Endothelial cell (in vitro differentiated cells): ENCODE measurements at places on chromosomes 13 and 19.
A peak's percentile ranks its signal among the peaks of the same experiment; 100 is the strongest.

GRCh38 chr19:16030964-16031871 lies 45.1 kb upstream of the TPM4 start:
- no peaks in the 10 kb centered on the region for H3K4me1 ChIP-seq
- H3K27ac ChIP-seq: no peak overlapping the region
- peaks cover 1% of the 10 kb centered on the region for H3K27me3 ChIP-seq
- no peak for DNase-seq

GRCh38 chr13:64289702-64290101 lies 2874.1 kb upstream of the PCDH20 start:
- H3K4me3 ChIP-seq: no peak overlapping the region
- H3K4me1 ChIP-seq: no peaks in the 10 kb centered on the region
- H3K27ac ChIP-seq: no peak overlapping the region
- no peak for DNase-seq

DNA sequence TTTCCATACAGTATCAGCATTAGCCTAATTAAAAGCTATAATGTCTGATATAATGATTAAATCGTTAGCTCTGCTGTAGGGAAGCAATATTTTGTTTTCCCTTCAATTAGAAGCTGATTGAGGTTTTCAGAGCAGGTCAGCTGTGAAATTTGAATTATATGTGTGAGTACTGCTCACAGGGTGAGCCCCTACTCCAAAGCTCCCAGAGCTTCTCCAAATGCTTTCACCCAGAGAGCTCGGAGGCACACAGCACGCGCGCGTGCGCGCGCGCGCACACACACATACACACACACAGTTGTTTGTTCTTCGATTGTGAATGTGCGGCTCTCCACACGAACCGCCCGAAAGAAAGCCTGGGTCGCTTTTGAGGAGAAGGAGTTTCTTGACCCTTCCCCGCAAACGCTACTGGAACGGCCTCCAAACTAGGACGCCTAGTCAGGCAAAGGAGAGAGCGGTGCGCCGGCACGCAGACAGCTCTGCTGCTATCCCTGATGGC lies 4.8 kb upstream of the SOX1 start:
- no peak overlapping the region for H3K27ac ChIP-seq
- H3K27me3 ChIP-seq: peaks cover 31% of the 10 kb centered on the region
- no peak for DNase-seq
- no peak overlapping the region for H3K4me3 ChIP-seq
- H3K36me3 ChIP-seq: no peaks in the 10 kb centered on the region

- H3K4me3 ChIP-seq: no peak overlapping the region
- H3K27ac ChIP-seq: no peak overlapping the region
- H3K36me3 ChIP-seq: peaks cover 11% of the 10 kb centered on the region
Observed at GRCh38 chr19:6221220-6221877, 58.4 kb downstream of the MLLT1 start.

GRCh38 chr13:52599037-52599847 lies 43.0 kb upstream of the HNRNPA1L2 start:
- peak overlapping the region; percentile 99 for H3K27ac ChIP-seq
- peak overlapping the region; percentile 89 for H3K4me3 ChIP-seq
- DNase-seq: peak; percentile 29
- peaks cover 36% of the 10 kb centered on the region for H3K4me1 ChIP-seq

- peaks cover 3% of the 10 kb centered on the region for H3K36me3 ChIP-seq
- H3K4me1 ChIP-seq: peaks cover 30% of the 10 kb centered on the region
- H3K4me3 ChIP-seq: no peak overlapping the region
- H3K27ac ChIP-seq: peak overlapping the region; percentile 70
Observed at GRCh38 chr19:31316201-31316951, 32.9 kb downstream of the TSHZ3 start.

- DNase-seq: peak; percentile 68
- H3K27ac ChIP-seq: no peak overlapping the region
- H3K27me3 ChIP-seq: peaks cover 14% of the 10 kb centered on the region
Observed at GRCh38 chr19:41691268-41691970, 3.3 kb upstream of the CEACAM7 start.

GRCh38 chr19:51333836-51334460 lies 8.0 kb downstream of the VSIG10L start:
- no peak overlapping the region for H3K27ac ChIP-seq
- H3K4me3 ChIP-seq: no peak overlapping the region
- DNase-seq: no peak
- peaks cover 11% of the 10 kb centered on the region for H3K4me1 ChIP-seq

DNA sequence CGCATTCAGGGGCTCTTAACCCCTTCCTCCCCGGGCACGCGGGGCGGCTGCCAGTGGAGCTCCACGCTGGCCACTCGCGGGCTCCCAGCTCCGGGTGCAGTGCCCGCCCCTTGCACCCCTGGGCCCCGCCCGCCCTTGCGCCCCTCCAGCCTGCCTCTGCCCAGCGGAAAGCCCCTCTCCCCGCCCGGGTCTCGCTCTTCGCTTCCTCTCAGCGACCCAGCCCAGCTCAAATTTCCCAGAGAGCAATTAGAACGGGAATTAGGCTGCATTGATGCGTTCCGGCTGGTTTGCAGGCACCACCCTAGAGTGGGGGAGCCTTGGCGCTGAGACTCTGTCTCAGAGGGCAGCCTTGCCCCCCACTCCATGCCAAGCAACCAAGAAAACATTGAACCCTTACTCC lies 1.8 kb upstream of the GSX1 start:
- no peak overlapping the region for H3K4me3 ChIP-seq

- H3K36me3 ChIP-seq: peaks cover 3% of the 10 kb centered on the region
- peaks cover 10% of the 10 kb centered on the region for H3K27me3 ChIP-seq
- DNase-seq: no peak
- no peak overlapping the region for H3K27ac ChIP-seq
- H3K4me1 ChIP-seq: peaks cover 13% of the 10 kb centered on the region
Observed at GRCh38 chr19:46487178-46487801, 8.4 kb downstream of the PNMA8B start.

DNA sequence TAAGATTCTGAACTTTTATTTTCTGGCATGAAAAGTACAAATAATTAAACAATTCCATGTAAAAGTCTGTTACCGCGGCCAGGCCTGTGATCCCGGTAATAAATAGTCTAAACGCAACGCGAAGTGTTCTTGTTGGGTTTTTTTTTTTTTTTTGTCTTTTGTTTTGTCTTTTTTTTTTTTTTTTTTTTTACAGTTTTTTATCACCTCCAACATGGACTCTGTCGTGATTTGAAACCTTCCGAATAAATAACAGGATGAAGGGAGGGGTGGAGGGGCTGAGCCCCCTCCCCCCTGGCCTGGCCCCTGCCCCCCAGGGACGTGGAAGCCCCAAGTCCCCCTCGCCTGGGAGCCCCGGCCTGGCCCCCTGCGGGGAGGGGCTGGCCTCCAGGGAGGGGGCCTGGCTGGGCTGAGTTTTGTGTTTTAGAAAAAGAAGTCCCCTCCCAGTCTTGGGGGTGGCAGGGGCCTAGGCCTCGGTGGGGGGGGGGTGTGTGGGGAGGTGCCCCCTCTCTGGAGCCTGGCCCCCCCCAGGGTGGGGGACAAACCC lies 16.0 kb downstream of the PRKCSH start:
- H3K27me3 ChIP-seq: peaks cover 2% of the 10 kb centered on the region
- H3K27ac ChIP-seq: no peak overlapping the region
- no peak overlapping the region for H3K4me3 ChIP-seq
- H3K36me3 ChIP-seq: peaks cover 4% of the 10 kb centered on the region
- DNase-seq: no peak

GRCh38 chr13:23915308-23915707 lies 18.0 kb upstream of the C1QTNF9B start:
- no peak for DNase-seq
- H3K4me3 ChIP-seq: no peak overlapping the region
- no peak overlapping the region for H3K27ac ChIP-seq
- no peaks in the 10 kb centered on the region for H3K36me3 ChIP-seq

- no peak overlapping the region for H3K27ac ChIP-seq
- H3K36me3 ChIP-seq: peaks cover 8% of the 10 kb centered on the region
- peaks cover 8% of the 10 kb centered on the region for H3K4me1 ChIP-seq
- no peak overlapping the region for H3K4me3 ChIP-seq
- peaks cover 18% of the 10 kb centered on the region for H3K27me3 ChIP-seq
Observed at GRCh38 chr19:495402-496111, 729 bp upstream of the MADCAM1 start.

DNA sequence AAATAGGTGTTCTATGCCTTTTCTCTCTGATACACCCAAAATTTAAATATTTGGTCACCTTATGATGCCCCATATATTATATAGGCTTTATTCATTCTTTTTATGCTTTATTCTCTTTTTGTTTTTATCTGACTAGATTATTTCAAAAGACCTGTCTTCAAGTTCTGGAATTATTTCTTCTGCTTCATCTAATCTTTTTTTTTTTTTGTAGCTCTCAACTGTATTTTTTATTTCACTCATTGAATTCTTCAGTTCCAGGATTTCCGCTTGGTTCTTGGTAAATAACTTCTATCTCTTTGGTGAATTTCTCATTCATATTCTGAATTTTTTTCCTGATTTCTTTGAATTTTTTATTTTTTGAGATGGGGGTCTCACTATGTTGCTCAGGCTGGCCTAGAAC lies 3.9 kb upstream of the CLEC4M start:
- peaks cover 6% of the 10 kb centered on the region for H3K27me3 ChIP-seq
- no peaks in the 10 kb centered on the region for H3K4me1 ChIP-seq
- H3K27ac ChIP-seq: no peak overlapping the region
- peaks cover 9% of the 10 kb centered on the region for H3K36me3 ChIP-seq

DNA sequence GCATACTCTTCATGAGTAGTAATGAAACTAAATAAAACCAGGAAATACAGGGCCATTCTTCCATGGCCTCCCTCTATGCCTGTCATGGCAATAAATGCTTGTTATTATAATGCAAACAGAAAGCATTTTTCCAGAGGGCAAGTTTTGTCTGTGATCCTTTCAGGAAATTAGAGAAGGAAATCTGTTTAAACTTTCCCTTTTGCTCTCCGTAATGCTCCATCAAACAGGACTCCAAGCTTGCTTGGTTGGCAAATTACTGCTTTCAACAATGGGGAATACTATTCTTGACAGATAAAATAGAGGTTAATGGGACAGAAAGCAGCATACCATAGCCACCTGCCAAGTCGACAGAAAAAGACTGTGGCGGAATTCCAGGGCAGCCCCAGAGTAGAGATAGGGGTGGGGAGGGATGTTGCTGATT lies 252.5 kb downstream of the LHFPL6 start:
- H3K36me3 ChIP-seq: no peaks in the 10 kb centered on the region
- H3K27ac ChIP-seq: no peak overlapping the region
- peaks cover 18% of the 10 kb centered on the region for H3K4me1 ChIP-seq
- DNase-seq: no peak

GRCh38 chr13:103255587-103256301 lies 189.5 kb upstream of the SLC10A2 start:
- no peak overlapping the region for H3K27ac ChIP-seq
- H3K4me3 ChIP-seq: no peak overlapping the region
- no peaks in the 10 kb centered on the region for H3K4me1 ChIP-seq
- DNase-seq: no peak
- peaks cover 5% of the 10 kb centered on the region for H3K36me3 ChIP-seq
- peaks cover 2% of the 10 kb centered on the region for H3K27me3 ChIP-seq

DNA sequence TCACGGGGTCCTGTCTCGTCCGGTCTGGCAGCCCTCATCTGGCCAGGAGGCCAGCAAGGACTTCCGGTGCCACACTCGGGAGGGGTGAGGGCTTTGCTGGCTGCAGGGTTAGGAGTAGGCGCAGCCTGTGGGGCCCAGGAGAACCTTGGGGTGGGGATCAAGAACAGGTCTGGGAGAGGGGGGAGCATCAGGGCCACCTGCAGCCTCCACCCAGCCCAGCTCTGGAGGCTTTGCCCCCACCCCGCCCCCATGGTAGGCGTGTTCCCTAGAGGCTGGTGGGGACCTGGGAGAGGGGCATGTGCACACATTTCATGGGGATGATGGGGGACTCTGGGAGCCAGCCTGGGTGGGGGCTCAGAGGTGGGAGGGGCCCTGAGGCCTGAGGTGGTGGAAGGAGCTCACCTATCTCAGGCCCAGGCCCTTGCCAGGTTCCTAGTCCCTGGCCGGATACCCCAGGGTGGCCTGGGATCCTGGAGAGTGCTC lies 23.3 kb downstream of the WTIP start:
- no peaks in the 10 kb centered on the region for H3K4me1 ChIP-seq
- no peak for DNase-seq
- H3K27me3 ChIP-seq: peaks cover 11% of the 10 kb centered on the region
- H3K4me3 ChIP-seq: no peak overlapping the region
- no peak overlapping the region for H3K27ac ChIP-seq
- peaks cover 6% of the 10 kb centered on the region for H3K36me3 ChIP-seq

- no peak for DNase-seq
- H3K36me3 ChIP-seq: peaks cover 40% of the 10 kb centered on the region
- no peak overlapping the region for H3K27ac ChIP-seq
- no peaks in the 10 kb centered on the region for H3K4me1 ChIP-seq
Observed at GRCh38 chr13:31286930-31287329, 87.2 kb downstream of the B3GLCT start.

- no peak overlapping the region for H3K4me3 ChIP-seq
- no peaks in the 10 kb centered on the region for H3K4me1 ChIP-seq
- H3K27ac ChIP-seq: no peak overlapping the region
Observed at GRCh38 chr19:32816555-32817099, 52.9 kb downstream of the SLC7A9 start.

DNA sequence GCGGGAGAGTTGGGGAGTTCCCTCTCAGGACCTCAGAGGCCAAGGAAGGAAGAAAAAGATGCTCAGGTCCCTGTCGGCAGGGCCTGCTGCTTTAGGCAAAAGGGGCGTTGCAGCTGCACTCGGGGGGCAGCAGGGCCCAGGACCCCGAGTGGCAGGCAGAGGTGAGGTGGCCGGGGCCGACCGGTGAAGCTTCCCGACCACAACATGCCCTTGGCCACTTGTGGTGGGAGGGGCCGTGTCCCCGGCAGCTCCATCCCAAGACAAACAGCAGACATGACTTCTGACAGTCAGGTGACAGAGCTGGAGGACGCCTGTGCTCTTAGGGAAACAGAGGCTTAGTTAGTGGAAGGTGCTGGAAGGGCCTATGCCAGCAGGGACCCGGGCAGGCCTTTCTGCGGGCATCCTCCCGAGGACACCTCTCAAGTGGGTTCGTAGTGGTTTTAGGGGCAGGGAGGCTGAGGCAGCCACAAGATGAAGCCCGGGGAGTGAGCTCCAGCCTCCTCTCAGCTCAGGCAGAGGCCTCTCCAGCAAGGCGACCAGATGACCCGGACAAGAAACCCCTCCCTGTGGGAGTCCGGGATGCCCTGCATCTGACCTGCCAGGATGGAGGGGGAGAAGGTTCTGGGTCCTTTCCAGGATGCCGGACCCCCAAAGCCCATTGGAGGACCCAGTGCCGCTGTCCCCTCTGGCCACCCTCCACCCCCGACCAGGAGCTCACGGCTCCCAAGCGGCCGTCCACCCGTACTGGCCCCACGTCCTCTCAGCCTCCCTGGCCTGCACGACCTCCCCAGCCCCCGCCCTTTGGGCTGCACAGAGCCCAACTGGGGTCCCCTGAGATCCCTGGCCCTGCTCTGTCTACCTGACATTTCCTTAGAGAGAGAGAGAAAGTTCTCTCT lies 24.2 kb downstream of the BTBD2 start:
- H3K4me3 ChIP-seq: no peak overlapping the region
- H3K27ac ChIP-seq: no peak overlapping the region
- no peak for DNase-seq
- peaks cover 13% of the 10 kb centered on the region for H3K36me3 ChIP-seq
- peaks cover 5% of the 10 kb centered on the region for H3K27me3 ChIP-seq
- H3K4me1 ChIP-seq: no peaks in the 10 kb centered on the region
